Stimulated activated CD8-positive, alpha-beta memory T cell treated with anti-CD3 and anti-CD28 coated beads, Interleukin-15, amount 100 ng/mL, for 24 hours (primary cell): ENCODE measurements at places on chromosomes 12 and 14.

DNA sequence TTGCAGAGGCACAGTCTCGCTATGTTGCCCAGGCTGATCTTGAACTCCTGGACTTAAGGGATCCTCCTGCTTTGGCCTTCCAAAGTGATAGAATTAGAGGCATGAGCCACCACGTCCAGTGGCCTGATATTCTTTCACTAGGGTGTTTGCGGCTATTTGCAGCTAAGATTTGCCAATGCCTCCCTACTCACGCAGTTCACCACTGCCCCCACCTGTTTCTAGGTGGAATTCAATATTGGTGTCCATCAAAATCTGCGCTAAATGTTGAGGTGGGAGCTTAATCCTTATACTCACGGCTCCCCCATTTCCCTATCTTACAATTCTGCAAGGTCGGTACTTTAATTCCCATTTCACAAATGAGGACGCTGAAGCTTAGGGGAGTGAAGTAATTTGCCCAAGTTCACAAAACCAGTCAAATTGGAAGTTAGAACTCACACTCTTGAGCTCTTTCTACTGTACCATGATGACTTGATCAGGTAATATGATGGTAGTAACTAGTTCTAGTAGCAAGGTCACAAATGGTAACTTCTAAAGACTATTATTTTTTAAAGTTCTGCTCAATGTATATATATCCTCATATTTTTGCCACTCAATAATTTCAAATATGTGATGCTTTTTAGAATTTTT, 22.1 kb upstream of the LRRC9 start:
- no peak for DNase-seq

DNA sequence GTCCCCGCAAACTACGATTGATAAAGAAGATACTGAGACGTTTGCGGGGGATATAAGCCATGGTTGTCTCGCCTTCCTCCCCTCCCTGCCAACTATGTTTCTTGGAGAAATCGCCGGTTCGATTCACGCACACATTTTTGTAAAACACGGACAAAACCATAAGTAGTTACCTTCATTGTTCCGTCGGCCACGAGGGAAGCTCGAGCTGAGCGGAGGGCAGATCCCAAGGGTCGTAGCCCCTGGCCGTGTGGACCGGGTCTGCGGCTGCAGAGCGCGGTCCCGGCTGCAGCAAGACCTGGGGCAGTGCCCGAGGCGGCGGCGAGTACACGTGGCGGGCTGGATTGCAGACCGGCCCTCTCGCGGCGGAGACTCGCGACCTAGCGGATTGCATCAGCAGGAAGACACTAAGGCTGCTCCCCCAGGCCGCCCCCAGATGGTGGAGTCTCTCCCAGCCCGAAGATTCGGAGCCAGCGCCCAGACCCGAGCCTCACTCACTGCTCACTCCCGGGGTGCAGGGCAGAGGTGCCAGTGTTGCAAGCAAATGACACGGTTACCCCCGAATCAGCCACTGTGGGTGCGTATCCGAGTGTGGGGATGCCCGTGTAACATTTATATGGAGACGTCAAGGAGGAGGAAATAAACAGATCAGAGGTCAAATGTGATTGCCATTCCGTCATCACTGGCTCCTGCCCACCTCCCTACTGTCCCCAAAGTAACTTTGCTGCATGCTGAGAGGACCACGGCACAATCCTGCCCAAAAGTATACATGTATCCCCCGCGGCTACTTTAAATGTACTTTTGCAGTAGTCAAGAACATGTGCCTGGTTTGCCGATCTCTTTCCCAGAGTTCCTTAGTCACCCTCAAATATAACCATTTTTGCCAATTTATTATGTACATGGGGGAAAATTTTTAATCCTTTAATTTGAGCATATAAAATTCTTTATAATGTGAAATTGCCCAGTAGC, at the start of gene BCAT1:
Gene BCAT1 (minus strand): TSS at position 345 of the 966 bp plus-strand sequence. CDS start 169 bp downstream, at position 176.
- peak; percentile 18 for DNase-seq

GRCh38 chr14:68416171-68416570, 376.7 kb downstream of the ZFP36L1 start:
- no peak for DNase-seq

DNA sequence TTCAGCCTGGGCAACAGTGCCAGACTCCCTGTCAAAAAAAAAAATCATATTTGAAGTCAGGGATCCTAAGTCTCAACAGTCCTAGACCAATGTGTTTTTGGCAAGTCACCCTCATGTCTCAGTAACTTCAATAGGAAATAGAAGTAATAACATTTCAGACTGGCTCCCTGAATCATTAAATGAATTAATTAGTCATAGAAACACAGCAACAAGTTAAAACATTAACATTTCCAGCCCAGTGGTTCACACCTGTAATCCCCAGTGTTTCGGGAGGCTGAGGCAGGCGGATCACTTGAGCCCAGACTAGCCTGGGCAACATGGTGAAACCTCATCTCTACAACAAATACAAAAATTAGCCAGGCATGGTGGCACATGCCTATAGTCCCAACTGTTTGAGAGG, 125.2 kb downstream of the GTF2A1 start:
- DNase-seq, result no peak

DNA sequence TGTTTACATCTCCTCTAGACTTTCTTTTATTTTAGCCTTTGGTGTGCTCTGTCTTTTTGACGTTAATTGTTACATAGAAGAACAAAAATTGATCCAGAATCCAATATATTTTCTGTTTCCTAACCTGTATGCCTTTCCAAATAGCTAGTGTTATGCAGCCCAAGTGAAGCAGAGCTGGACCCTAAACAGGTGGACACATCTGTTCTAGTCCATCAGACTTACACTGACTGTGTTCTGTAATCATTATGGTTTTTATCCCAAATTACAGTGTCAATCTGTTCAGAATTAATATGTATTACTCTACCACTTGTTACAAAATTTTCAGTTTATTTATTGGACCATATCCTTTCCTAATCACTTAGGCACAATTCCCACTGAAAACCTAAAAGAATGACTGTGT, 176.8 kb upstream of the FOXG1 start:
- DNase-seq, result no peak

DNA sequence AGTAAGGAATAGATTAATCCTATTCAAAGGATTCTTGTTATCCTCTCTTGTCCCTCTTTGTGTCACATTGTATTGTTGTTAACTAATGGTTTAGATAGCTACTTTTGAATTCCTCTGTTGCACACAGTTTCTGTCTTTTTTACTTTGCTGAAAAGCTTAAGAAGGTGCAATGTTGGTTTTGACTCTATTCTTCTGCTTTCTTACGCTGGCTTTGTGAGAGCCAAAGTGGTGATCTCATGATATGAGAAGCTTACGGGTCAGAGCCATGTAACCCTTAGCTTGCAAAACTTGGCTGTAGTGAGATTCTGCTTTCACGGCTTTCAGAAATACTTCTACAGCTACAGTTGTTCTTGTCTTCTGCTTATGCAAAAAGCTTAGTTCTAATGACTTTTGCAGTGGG, 239.7 kb downstream of the TRHDE start:
- no peak for DNase-seq

- DNase-seq, result no peak
These were observed 48.3 kb downstream of the ABCD2 start for GRCh38 chr12:39571351-39571750.

GRCh38 chr12:13374793-13375192, 178.3 kb downstream of the EMP1 start:
- no peak for DNase-seq

GRCh38 chr14:103207388-103208072, 84.3 kb downstream of the TNFAIP2 start:
- DNase-seq, result no peak

GRCh38 chr12:12212769-12213168, 54.1 kb downstream of the LRP6 start:
- no peak for DNase-seq

- DNase-seq, result no peak
These were observed 34.7 kb downstream of the APPL2 start for GRCh38 chr12:105201299-105201698.

GRCh38 chr14:96091149-96091693, 52.1 kb downstream of the C14orf132 start:
- no peak for DNase-seq

GRCh38 chr12:18863769-18864500, 126.0 kb downstream of the CAPZA3 start:
- no peak for DNase-seq

DNA sequence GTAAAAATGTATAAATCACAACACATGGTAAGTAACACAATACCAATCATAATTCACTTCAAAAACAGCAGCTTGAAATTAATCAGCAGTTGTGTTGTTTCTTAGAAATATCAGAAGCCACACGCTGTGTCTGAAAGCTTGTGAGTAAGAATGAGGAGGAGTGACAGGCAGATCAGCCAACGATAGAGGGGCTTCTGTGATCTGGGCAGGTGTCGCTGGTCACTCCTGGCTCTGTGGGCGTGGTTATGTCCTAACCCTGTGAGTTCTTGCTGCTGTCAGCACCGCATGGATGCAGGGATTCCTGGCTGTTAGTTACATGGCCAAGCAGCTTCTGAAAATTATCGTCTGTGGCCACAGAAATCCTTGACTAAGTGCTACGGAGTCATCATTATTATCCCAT, 123.4 kb downstream of the SLC25A47 start:
- DNase-seq, result no peak
